ENCODE measurements at places on chromosomes 2 and 18.

GRCh38 chr2:16623564-16624435 lies 41.8 kb downstream of the CYRIA start:
- no peak for DNase-seq

- no peak for DNase-seq
These were observed 951.9 kb downstream of the TSN start for GRCh38 chr2:122707224-122707824.

- no peak for DNase-seq
These were observed 1155.4 kb downstream of the BCL11A start for GRCh38 chr2:59398081-59398480.

DNA sequence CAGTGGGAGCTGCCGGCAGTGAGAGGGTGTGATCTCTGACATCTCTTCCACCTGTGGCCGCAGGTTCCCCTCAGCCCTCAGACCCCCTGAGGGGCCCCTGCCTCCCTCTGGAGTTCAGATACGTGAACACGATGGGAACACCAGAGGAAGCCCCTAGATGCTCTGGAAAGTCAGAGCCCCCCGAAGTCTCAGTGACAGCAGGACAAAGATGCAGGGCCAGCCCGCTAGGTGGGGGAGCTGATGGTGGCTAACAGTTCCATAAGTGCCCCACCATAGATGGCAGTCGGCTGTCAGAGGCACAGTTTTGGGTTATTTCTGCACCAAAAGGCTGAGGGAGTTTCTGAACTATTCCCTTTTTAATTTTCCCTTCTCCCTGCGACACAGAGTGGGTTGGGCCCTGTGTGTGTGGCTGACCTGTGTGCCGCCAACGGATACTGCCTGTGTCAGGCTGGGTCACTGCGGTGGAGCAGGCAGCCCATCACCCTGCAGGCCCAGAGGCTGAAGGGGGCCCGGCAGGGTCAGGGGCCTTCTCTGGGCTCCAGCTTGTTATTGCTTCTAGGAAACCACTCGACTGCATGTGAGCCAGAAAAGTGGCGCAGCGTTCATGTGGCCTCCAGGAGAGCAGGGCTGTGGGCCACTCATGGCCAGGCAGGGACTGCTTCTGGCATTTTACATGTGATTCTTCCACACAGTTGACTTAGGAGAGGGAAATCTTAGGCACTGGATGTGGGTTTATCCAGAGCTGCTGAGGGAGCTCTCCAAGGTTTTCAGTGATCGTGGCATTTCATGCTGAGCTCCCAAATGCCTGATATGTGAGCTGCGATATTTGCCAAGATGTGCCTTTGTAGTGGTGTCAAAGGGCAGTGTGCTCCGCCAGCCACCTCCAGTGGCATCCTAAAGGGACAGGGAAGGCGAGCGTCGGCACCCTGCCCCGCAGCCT lies 225.1 kb downstream of the SH3RF3 start:
- DNase-seq: no peak

GRCh38 chr2:54859997-54860701 lies 136.7 kb downstream of the EML6 start:
- no peak for DNase-seq

DNA sequence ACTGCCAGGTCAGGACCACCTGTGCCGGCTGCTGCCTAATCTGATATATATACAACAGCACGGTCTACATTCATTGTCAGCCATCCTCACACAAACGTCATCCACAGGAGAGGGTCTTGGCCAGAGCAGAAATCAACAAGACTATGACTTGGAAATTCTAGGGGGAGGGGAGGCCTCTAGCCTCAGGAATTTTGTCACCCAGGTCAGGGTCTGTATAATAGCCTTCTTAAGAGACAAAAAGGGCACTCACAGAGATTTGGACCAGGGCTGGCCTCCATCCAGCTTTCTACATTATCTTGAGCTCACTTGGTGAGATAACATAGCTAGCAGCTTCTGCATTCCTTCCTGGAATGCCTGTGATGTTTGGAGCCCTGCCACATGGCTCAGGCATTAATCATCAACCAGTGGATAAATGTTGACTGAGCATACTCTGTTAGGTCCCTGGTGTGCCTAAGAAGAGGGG lies 50.4 kb upstream of the CTIF start:
- no peak for DNase-seq

DNA sequence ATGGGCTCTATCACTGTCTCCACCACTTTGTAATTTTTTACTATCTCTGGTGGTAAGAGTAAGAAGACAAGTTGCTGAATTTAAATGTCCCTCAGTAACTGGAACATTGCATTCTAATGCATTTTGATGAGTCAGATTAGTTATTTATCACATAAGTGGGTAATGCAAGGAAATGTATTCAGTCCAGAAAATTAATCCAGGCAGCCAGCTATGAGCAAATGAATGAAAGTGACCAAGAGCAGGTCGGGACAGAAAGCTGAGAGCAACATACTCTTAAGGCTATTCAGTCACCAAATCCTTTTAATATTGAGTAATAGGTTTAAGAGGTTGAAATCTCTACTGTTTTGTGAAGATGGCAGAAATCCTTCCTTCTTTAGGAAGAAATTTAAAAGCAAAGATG lies 265.5 kb upstream of the PARD3B start:
- DNase-seq: no peak

DNA sequence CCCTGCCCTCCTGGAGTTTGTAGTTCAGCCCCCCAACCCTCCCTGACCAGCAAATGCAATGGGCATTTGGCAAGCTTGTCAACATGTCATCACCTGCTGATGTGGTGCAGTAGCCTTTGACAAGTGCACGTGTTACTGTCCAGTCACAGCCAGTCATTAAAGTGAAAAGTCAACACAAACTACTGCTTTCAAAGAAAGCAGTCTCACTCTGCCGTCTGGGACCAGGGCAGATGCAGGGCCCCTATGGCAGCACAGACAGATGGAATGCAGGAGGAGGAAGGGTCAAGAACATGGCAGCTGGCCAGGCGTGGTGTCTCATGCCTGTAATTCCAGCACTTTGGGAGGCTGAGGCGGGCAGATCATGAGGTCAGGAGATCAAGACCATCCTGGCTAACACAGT lies 222.4 kb upstream of the OSR1 start:
- no peak for DNase-seq

- DNase-seq: no peak
These were observed 303.4 kb downstream of the ALK start for GRCh38 chr2:29618024-29618423.

DNA sequence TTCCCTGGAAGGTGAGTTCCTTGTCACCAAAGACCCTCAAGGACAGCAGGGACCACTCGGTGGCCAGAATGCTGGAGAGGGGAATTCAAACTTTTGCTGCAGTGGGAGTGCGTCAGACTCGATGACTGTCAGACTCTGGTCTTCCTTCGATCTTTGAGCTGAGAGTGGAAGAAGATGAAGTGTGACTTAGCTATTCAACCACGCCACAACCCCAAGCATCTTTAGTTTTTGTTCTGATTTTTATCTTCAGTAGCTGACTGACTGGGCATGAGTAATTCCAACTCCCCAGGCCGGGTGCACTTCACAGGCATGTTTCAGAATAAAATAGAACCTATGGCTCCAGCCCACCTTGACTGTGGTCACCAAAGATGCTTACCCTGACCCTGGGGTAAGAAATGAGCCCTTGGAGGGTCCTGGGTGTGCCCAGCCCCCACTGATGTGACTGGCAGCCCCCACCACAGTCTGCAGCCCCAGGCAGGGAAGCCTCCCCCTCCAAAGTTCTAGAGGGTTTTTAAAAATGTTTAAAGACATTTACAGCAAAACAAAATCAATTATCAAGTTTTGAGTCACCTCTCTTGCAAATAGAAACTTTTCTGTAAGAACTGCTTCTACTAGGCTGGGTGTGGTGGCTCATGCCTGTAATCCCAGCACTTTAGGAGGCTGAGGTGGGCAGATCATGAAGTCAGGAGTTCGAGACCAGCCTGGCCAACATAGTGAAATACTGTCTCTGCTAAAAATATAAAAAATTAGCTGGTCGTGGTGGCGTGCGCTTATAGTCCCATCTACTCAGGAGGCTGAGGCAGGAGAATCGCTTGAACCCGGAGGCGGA lies 24.9 kb upstream of the YWHAQ start:
- DNase-seq: no peak

GRCh38 chr2:133452146-133452545 lies 116.1 kb downstream of the NCKAP5 start:
- no peak for DNase-seq

DNA sequence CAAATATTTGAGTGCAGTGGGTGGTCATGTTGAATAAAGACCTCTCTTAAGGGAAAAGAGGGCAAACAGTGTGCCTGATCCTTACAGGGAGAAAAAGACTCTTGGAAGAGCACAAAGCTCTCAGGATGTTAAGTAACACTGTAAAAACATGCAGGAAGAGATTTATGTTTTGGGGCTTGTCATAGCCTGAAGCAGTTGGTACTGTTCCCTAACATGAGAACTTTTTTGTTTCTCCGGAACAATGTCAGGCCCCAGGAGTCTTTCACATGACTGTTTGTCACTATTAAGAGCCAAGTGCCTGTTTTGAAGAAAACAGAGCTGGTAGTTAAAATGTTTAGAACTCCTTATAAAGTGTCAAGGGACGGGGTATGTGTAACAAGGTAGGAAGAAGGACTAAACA lies 83.7 kb upstream of the B3GNT2 start:
- no peak for DNase-seq

GRCh38 chr2:96773922-96774321 lies 13.2 kb downstream of the CNNM4 start:
- peak; percentile 79 for DNase-seq

- DNase-seq: no peak
These were observed 176.9 kb upstream of the SMAD7 start for GRCh38 chr18:49127471-49128190.

GRCh38 chr18:78757014-78757413 lies 222.6 kb upstream of the SALL3 start:
- no peak for DNase-seq

- no peak for DNase-seq
These were observed 169.1 kb downstream of the CDH2 start for GRCh38 chr18:28007841-28008240.

DNA sequence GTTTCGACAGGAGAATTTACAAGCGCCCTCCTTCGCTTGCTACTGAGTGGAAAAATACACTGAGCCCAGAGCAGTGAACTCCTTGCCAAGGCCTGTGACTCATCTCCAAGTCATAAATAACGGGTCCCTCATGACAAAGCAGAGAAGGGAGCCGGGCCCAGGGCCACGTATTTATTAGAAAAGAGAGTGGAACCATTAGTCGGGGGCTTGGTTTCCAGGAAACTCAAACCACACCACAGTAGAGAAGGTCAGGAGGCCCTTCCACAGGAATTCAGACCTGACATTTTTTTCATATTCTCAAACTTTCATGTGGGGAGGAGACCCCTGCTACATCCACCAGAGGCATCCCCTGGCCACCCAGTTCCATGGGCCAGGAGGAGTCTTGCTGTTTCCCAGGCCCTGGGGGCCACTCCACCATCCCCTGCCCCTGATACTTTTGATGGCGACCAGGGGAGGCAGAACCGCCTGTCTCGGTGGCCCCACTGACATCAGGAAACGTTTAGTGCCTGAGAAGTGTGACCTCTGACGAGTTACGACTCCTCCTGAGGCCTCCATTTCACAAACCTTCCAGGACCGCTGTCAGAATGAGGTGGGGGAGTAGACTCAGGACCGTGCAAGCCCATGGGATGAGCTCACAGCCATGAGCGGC lies 289.7 kb downstream of the DYSF start:
- no peak for DNase-seq

GRCh38 chr2:239025096-239025801 lies 177.4 kb downstream of the TWIST2 start:
- DNase-seq: no peak

GRCh38 chr18:58132595-58133261 lies 88.7 kb downstream of the NEDD4L start:
- DNase-seq: no peak

DNA sequence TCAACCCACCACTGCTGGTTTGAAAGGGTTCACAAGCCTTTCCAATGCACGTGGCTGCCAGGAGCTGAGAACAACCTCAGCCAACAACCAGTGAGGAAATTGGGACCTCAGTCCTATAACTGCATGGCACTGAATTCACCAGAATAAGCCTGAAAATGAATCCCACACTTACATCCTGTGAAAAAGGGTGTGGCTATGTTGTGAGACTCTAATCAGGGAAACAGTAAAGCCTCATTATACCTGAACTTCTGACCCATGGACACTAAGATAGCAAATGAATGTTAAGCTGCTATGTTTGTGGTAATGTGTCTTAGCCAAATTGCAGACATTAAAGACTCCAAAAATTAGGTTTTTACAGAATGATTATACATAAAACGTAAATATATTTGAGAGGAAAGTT lies 515.8 kb downstream of the IRS1 start:
- DNase-seq: no peak

DNA sequence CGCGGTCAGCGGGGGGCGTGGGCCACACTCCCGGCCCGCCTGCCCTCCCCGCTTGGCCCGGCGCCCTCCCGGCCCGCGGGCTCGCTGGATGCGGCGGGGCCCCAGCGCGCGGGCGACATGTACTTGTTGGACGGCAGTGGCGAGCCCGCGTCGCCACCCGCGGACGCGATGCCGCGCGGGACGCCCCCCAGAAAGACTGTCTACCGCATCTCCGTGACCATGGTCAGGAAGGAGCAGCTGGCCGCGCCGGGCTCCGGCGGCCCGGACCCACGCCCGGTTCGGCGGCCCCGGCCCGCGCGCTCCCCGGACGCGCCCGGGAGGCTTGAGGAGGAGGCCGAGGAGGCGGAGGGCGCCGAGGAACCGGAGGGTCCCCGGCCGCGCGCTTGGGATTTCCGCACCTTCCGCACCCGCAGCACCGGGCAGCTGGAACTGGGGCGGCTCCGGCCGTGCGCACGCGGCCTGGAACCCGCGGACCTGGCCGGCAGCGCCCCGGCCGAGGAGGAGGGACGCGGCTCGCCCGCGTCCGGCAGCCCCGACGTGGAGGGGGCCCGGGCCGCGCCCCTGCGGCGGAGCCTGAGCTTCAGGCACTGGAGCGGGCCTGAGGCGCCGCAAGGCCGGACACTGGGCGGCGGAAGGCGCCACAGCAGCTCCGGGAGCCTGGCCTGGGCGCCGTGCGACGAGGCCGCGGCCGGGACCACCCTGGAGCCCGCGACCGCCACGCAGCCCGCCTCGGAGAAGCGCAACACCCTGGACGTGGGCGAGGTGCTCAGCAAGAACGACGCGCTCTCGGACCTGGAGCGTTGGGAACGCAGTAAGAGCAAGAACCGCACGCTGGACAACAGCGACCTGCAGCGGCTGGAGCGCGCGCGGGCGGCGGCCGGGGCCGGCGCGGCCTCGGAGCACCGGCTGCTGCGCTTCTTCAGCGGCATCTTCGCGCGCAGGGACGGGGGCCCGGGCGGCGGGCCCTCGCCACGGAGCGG lies 176.4 kb downstream of the AGAP1 start:
- no peak for DNase-seq

GRCh38 chr18:22499421-22499820 lies 81.7 kb upstream of the CTAGE1 start:
- DNase-seq: no peak

DNA sequence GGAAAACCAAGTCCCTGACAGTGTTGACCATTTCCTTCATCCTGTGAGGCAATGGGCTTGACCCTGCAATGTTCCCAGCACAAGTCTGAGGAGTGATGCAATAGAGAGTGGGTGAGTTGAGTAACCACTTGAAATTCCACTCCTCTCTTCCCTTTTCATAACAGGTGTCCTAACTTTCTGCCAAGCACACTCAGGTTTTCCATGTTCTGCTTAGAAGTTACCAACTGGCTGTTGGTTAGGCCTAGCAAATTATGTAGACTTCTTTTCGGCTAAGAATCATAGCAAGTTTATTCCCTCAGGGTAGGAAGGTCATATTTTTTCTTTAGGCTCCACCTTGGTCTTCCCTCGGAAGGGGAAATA lies 11.5 kb downstream of the GNLY start:
- DNase-seq: no peak
